ENCODE measurements at places on chromosomes 7 and 10. TPM values are rescaled to one million over a fixed set of nuclear protein-coding genes. Genes with fewer than 3 reads are reported as not detected.
A peak's percentile ranks its signal among the peaks of the same experiment; 100 is the strongest.

Gene IL2RA
- under 0.01 TPM for total RNA-seq

DNA sequence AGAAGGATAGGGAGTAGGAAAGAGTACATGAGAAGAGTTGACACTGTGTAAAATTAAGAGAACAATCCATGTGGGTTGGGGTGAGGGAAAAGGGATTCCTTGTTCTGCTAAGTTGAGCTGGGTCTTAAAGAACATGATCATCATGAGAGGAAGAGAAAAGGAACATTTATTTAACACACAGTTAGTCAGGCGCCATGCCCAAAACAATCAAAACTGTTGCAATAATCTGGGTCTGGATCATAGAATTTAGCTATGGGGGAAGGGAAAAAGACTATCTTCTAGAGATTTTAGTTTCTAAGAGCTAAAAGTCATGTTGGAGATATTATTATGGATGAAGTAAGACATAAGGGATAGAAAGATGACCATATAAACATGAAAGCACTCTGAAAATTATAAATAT, 178.9 kb downstream of the SEM1 start:
- DNase-seq: no peak

- DNase-seq: peak; percentile 60
Observed at GRCh38 chr10:88525371-88526069, 57.6 kb downstream of the RNLS start.

- DNase-seq: peak; percentile 42
Observed at GRCh38 chr7:1096156-1097119, 8.5 kb downstream of the GPER1 start.

- peak; percentile 34 for DNase-seq
Observed at GRCh38 chr7:29989257-29989995, at the start of gene SCRN1. Gene SCRN1 (minus strand): TSS chr7:29989801. CDS start chr7:29969067, 20,734 bp downstream.

DNA sequence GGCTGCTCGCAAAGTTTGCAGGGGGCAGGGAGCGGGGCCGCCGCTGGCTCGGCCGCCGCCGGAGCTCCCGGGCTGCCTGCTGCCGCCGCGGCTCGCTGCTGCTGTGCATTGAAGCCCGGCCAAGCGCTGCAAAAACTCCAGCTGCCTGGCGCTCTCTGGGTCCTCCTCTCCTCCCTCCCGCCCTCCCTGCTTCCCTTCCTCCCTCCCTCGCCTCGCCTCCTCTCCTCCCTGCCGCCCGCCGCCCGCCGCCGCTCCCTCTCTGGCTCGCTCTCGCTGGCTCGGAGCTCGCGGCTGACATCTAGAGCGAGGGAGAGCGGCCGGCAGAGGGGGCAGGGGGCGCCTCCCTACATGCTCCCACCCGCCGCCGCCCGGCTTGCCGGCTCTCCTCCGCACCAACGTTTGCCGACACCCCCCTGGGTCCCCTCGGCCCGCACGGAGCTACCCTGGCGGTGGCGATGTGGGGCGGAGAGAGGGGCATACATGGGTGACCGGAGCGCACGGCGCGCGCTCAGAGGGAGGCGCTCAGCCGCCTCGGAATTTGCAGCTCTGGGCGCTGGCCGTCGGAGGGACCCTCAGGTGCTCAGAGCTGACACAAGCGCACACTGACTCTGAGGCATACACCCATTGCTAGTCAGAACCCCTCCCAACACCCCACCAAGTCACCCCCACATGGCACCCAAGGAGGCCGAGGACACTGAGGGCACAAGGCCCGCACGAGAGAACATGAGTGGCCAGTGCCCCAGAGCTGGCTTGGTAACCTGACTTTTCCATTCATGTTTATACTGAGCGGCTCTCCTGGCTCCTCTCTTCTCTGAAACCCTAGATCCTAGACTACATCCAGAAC, 1.2 kb upstream of the PLXNA4 start:
- DNase-seq: peak; percentile 30

- peak; percentile 16 for DNase-seq
Observed at GRCh38 chr7:101536232-101536631, 92.9 kb downstream of the MYL10 start.

GRCh38 chr10:34193931-34194626, 621.0 kb downstream of the PARD3 start:
- peak; percentile 96 for DNase-seq

- DNase-seq: no peak
Observed at GRCh38 chr7:85160223-85160622, 26.6 kb downstream of the SEMA3D start.

DNA sequence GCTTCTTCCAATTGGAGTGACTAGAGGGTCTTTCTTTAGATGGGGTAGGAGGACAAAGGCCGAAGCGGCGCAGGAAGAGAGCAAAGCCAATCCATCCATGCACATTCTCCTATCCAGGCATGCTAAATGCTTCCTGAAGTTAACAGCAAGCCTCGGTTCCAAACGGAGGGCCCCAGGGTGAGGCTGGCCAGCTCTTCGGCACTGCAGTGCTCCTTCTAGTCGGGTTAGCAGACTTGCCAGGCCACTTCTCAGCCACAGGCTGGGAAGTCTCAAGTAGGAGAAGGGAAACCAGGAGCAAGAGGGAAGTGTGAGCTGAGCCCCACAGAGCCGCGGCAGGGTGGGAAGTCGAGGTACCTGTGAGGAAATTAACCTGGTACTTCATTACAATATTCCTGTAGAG, 253.8 kb upstream of the INHBA start:
- DNase-seq: no peak

Measured in fibroblast of villous mesenchyme (primary cell).